ENCODE measurements at places on chromosomes 1 and 21.
A peak's percentile ranks its signal among the peaks of the same experiment; 100 is the strongest.

- no peak for DNase-seq
Measured at GRCh38 chr1:198264282-198264681, 107.5 kb downstream of the NEK7 start.

DNA sequence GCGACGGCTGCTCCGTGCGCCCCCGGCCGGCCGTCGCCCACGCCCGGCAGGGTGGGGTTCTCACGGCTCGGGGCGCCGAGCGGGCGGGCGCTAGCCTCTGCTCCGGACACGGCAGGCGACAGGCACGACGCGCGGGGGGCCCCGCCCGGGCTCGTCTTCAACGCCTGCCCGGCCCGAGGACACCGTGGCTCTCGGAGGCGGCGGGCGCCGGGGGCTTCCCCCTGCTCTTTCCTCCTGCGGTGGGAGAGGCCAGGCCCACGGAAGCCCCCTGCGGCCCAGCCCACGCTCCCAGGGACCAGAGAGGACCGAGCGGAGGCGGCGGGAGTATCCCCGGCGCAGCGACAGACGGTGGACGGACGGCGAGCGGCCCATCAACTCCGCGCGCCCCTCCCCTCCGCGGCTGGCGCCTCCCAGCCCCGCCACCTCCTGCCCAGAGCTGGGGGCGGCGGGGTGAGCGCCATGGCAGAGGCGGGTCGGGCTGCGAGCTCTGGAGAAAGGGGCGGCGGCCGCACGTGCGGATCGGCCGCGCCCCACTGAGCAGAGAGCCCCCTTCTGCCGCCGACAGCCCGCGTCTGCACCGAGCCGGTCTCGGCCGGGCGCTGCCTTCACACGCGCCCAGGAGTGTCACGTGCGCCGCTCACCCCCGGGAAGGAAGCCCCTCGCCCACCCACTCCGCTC is at the start of the genes SHE and TDRD10:
SHE (minus strand) TSS at position 347 of the 678 bp plus-strand sequence. CDS start 386 bp downstream, outside the sequence.
TDRD10 (plus strand) TSS at position 154 of the 678 bp plus-strand sequence. CDS start 4,685 bp downstream, outside the sequence.
- DNase-seq, result no peak

GRCh38 chr21:44083631-44084291 is 23.4 kb upstream of the PWP2 start:
- no peak for DNase-seq

GRCh38 chr1:158932171-158932570 is 819 bp downstream of the PYHIN1 start:
- no peak for DNase-seq

- no peak for DNase-seq
Measured at GRCh38 chr1:184315254-184315653, 71.6 kb upstream of the C1orf21 start.

DNA sequence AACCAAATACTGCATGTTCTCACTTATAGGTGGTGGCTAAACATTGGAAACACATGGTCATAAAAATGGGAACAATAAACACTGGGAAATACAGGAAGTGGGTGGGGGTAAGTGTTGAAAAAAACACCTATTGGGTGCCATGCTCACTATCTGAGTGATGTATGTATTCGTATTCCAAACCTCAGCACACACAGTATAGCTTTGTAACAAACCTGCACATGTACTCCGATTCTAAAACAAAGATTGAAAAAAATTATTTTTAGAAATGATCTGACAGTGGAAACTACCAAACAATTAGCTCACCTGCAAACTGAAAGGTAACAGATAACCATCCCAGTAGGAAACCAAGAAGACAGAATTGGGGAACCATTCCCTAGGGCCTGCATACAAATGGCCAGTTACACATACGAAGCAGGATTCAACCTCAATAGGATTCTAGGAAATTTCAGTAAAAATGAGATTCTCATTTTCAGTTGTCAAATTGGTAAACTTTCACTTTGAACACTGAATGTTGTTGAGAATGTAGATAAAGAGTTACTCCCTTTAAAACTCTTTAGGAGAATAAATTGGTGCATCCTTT is 88.1 kb upstream of the LRRC8D start:
- DNase-seq, result no peak

DNA sequence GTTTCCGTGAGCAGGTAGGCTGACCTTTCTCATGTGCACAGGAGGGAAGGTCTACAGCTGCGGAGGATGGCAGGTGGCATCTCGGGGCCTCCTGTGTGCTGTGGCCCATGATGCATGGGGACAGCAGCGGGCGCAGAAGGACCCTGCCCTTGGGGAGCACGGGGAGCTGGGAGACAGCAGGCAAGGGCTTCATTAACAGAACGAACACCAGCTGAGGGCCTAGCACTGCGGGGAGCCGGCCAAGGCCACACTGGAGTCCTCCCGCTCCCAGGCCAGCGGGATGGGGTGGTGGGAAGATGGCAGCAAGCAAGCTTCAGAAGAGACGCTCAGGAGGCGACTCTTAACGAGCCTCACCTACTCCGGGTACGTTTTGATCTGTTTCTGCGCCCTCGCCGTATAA is 66.6 kb downstream of the SCCPDH start:
- no peak for DNase-seq

- no peak for DNase-seq
Measured at GRCh38 chr21:40587736-40588346, 259.1 kb downstream of the DSCAM start.

- no peak for DNase-seq
Measured at GRCh38 chr1:18734461-18735223, 104.0 kb downstream of the PAX7 start.

DNA sequence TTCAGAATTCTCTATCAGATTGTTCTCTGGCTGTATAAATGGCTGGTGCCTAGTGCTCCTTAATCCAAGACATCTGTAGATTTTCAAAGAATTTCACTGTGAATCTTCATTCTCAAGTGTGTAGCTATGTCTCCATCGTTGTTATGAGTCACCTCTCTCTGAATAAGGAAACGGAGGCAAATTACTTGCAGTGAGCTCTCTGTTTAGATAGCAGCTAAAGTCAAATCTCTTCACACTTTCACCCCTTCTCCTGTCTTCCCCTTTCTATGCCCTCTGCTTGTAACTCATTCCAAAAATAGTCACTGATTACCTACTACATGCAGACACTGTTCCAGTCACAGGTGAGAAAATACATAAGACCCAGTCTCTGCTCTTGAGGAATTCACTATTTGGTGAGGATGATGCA is 39.7 kb downstream of the CHML start:
- DNase-seq, result no peak

GRCh38 chr1:204046346-204046745 is 26.6 kb upstream of the SOX13 start:
- no peak for DNase-seq

DNA sequence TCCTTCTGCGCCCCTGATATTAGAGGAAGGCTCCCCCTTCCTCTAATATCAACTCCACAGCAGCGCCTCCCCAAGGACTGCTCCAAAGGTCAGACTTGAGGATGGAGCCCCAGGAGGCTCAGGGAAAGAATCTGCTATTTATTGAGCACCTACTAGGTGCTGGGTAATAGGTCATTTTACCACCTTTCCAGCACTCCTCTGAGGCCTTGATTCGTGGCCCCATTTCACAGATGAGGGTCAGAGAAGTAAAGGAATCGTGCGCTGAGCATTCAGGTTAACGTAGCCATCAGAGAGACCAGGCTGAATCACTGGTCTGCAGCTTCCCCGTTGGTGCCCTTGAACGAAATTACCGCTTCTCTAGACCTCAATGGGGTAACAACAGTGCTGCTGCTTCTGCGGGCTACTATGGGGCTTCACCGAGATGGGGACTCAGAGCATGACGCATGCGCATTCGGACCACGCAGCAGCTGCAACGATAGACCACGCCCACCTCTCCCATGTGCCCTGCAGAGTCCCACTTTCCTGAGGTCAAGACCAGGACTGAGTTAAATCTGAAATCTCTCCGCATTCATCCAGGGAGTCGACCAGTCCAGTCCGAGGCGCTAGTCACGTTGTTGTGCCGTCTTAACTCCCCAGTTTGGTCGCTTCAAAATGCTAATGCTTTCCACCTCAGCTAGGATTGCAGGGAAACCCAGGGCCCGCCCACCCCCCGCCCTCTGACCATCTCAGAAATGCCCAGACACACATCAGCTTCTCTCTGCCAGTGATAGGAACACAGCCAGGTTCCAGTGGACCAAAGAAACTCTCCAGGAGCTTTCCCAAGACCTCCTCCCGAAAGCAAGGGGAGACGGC is 12.9 kb downstream of the CAMK2N1 start:
- peak; percentile 38 for DNase-seq

GRCh38 chr1:67850611-67851075 is 17.4 kb upstream of the GNG12 start:
- DNase-seq, result peak; percentile 96

DNA sequence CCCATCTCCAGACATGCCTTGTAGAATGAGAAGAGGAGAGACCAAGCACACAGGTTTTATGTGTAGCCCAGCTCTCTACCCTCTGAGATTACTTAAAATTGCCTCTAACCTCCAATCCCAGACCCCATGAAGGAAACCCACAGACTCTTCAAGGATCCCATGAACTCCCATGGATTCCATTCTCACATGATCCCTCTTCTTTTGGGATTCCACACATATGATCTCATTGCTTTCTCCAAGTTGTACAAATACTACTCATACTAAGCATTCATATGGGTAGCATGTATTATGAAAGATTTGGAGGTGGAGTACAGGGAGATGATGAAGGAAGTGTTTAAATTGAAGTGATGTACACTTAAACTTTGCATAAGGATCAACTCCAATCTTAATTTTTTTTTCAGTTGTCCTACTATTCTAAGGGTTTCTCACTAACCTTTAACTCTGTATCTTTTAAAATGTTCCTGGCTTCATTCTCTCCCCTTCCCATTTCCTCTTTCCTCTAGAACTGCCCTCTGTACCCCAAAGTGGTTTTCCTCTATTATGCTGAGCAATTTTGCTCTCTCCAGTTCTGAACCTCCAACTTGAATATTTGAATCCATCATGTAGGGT is 41.6 kb downstream of the MFSD2A start:
- peak; percentile 47 for DNase-seq

DNA sequence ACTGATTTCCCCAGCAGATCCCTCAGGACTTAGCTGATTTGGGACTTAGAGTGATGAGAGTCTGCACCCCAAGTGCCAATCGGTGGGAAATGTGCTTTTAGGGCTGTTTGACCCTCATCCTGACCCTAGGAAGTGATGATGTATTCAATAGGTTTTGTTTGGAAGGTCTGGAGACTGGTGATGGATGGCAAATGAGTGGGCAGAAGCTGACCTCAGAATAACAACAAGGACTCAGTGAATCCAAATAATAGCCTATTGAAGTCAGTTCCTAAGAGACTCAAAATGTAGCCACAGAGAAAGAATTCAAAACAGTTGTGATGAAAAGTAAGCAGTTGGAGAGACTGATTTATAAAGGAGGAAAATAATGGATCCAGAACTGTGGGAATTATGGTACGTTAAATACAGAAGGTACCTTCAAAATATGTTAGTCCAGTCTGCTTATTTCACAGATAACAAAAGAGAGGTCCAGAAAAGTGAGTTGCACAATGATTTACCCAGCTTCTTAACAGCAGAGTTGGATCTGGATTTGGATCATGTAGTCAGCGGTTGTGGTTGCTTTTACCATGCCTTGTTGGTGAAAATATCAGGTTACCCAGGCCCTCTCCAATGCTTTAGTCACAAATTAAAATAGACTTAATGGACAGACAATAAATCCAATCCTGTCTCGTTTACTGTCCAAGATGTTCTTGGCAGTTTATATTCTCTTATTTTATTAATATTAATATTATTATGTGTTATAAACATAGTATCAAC is 123.0 kb upstream of the PTBP2 start:
- no peak for DNase-seq

- DNase-seq, result no peak
Measured at GRCh38 chr1:194151056-194151455, 964.6 kb upstream of the B3GALT2 start.

GRCh38 chr1:92567211-92567868 is 80.6 kb upstream of the GFI1 start:
- peak; percentile 41 for DNase-seq

GRCh38 chr1:5658340-5659316 is 333.6 kb downstream of the NPHP4 start:
- DNase-seq, result no peak

DNA sequence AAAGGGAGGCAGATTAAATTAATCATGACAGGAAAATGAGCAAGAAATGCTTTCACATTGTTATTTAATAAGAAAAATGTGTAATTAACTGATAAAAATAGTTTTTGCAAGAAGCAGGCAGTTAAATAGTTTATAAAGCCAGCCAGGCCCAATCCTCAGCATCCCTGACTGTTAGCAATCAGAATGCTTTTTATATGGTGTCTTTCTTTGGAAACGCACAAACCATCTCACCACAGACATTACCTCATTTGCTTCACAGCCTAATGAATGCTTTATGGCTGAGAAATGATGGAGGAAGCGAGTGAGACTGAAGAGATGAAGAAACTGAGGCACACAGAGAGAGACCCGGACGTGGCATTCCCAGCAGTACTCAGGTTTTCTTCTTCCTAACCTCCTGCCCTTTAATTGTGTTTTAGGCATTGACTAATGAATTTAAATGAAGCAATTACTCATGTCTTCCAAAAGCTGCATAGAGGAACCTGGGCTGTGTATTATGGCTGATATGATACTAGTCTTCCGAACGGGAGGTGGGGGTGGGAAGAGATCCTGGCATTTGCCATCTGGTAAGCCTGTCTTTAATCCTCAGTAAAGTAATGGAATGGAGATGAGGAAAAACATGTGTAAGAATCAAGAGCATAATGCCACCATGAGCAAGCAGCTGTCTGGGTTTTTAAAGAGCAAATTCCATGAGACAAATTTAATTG is 116.1 kb upstream of the LMO4 start:
- DNase-seq, result no peak

DNA sequence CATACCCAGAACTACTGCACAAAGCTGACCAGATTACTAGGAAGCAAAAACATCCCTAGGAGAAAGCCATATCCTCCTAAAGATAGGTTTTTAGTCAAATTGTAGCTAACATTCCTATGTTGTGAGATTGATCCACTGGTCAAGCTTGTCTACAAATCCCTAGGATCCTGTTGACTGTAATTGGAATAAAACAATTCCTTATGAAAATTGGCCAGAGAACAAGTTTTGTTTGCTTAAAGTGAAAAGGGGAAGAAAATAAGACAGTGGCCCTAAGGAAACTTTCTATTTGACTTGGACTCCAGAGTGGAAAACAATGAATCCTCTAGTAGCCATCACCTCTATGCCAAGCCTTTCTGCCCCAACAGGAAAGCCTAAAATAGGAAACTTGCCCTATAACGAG is 645.2 kb upstream of the USP24 start:
- DNase-seq, result no peak

- DNase-seq, result no peak
Measured at GRCh38 chr1:210159211-210159610, 73.4 kb upstream of the SERTAD4 start.

- DNase-seq, result no peak
Measured at GRCh38 chr21:44407493-44407892, 47.8 kb upstream of the LRRC3 start.

GRCh38 chr21:39934895-39935294 is 67.7 kb downstream of the PCP4 start:
- DNase-seq, result no peak

- DNase-seq, result peak; percentile 20
Measured at GRCh38 chr1:101101360-101101759, 75.8 kb upstream of the DPH5 start.

DNA sequence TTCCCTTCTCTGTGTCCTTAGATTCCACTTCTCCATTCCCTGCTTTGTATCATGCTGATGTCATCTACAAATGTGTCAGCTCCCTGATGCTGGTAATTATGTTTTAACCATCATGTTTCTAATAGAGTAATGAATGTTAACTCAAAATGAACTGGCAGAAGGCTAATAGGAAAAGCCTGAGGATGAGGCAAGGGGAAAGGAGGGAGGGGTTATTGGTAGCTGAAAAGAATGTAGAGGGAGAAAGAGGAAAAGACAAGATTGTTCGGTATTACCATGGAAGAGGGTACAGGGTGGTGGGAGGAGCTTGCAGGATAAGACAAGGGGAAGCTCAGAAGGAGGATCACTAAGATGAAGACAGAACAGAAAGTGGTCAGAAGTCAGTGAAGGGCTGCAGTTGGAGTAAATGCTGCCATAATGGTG is 150.9 kb downstream of the ZC3H11B start:
- no peak for DNase-seq

GRCh38 chr1:160499631-160500030 is 23.4 kb downstream of the SLAMF6 start:
- DNase-seq, result no peak

Data from NCI-H226 (cell line).